ENCODE measurements at places on chromosomes 3 and 15. TPM values are rescaled to one million over a fixed set of nuclear protein-coding genes. Genes with fewer than 3 reads are reported as not detected.

The NPTN gene
- 271 TPM for total RNA-seq

The C3orf85 gene
- not detected for total RNA-seq

GRCh38 chr15:82137261-82137660 is 91.4 kb upstream of the MEX3B start:
- no peak for DNase-seq
- peaks cover 8% of the 10 kb centered on the region for H3K36me3 ChIP-seq
- H3K4me1 ChIP-seq: peaks cover 38% of the 10 kb centered on the region
- H3K27ac ChIP-seq: no peak overlapping the region

DNA sequence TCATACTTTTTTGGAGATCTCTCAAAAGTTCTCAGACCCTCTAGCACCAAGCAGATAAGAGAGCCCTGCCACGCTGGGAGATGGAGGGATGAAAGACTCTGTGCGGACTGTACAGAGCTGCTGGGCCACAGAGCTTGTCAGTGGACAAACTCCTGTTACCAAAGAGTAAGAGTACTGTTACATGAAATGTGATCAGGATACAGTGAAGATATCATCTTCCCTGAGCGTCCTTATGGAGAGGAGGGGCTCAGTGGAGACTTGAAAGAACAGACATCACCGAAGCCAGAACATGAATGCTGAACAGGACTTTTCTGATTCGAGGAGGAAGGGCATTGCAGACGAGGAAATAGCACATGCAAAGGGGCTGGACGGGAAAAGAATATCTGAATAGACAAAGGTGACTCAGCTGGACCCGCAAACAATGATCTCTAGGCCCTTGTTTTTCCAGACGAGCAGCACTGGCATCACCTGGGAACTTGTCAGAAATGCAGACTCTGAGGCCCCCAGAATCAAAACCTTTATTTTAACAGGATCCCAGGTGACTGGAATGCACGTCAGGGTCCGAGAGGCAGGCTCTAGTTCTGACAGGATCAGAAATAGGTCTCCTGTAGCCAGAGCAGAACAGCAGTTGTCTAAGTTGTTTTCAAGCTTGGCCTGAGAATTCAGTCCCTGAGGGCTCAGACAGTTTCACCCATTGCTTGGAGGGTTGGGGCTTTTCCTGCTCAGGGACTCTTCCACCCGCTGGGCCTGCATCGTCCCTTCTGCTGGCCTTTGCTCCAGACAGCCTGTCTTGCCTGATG is 277.9 kb downstream of the RPLP1 start:
- H3K27me3 ChIP-seq: no peaks in the 10 kb centered on the region
- H3K4me3 ChIP-seq: no peak overlapping the region
- H3K36me3 ChIP-seq: no peaks in the 10 kb centered on the region
- no peak overlapping the region for H3K27ac ChIP-seq

- H3K4me1 ChIP-seq: no peaks in the 10 kb centered on the region
- no peak overlapping the region for H3K27ac ChIP-seq
- DNase-seq: no peak
- no peaks in the 10 kb centered on the region for H3K27me3 ChIP-seq
Observed at GRCh38 chr15:89175617-89176191, 45.7 kb downstream of the RLBP1 start.

DNA sequence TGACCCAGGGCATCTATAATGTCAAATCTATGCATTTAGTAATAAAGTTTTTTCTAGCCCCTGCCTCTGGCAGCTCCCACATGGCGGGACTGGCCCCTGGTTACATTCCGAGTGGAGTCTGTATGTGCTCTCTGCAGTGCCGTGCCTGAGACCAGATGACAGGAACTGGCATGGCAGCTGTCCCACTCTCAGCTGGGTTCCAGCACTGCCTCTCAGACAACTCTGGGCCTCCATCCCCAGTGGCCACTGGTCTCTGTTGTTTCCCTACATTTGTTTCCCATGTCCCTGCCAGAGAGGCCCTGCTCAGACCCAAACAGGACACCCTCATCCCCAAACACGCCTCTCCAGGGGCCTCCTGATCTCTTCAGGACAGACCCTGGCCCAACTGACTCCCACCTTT is 109.3 kb downstream of the OCA2 start:
- no peaks in the 10 kb centered on the region for H3K4me1 ChIP-seq
- no peaks in the 10 kb centered on the region for H3K36me3 ChIP-seq
- H3K27ac ChIP-seq: no peak overlapping the region
- H3K4me3 ChIP-seq: no peak overlapping the region

DNA sequence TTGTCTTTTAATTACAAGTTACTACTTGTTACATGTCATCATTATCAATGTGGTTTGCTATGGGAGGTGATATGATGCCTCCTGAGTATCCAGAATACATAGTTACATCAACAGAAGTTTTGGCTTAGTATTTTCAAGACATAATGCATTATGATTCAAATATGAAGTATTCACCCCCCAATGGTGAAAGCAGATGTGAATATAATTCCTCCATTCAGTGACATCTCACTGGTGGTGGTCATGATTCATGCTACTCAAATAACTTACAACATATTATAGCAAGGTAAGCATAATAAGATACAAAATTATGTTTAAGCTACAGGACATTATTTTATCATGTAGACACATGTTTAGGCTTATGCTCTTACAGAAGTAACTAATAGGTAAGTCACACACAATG is 34.9 kb upstream of the TTBK2 start:
- H3K27me3 ChIP-seq: no peaks in the 10 kb centered on the region
- H3K4me1 ChIP-seq: no peaks in the 10 kb centered on the region
- no peak for DNase-seq
- H3K36me3 ChIP-seq: peaks cover 79% of the 10 kb centered on the region
- H3K4me3 ChIP-seq: no peak overlapping the region

DNA sequence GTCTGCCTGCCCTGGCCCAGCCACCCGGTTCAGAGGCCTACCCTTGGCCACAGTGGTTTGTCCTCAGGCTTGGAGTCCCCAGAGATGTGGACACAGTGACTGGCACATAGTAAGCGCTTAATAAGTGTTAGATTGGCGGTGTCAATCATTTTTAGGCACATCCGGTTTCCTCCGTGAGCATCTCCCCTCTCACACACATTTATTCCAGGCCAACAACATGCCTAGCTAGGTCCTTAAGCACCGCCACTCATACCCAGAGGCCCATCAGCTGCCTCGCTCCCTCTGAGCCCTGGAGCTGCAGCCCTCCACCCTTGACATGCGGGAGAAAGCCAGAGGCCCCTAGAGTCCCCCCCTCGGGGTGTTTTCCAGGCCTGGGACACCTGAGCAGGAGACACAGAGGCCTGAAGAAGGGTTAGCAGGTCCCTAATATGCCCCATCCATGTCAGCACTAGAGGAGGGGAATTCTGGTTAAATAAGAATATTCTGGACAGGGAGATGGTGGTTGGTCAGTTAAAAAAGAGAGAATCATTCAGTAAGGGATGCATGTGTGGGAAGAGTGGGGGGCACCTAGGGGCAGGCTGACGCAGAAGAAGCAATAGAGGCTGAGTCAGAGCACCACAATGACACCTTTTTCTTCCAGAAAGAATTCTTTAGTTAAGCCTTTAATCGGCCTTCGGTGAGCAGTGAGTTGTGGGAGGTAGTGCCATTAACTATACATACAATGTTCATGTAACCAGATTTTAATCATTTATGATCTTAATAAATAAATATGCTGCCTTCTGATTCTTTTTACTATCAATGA is 22.3 kb downstream of the NR2F2 start:
- no peaks in the 10 kb centered on the region for H3K27me3 ChIP-seq
- DNase-seq: no peak
- H3K27ac ChIP-seq: no peak overlapping the region
- H3K36me3 ChIP-seq: peaks cover 14% of the 10 kb centered on the region

GRCh38 chr15:101450403-101451265 is 38.9 kb downstream of the PCSK6 start:
- no peak overlapping the region for H3K4me3 ChIP-seq
- no peak for DNase-seq
- H3K4me1 ChIP-seq: peaks cover 13% of the 10 kb centered on the region
- H3K27ac ChIP-seq: no peak overlapping the region
- H3K27me3 ChIP-seq: no peaks in the 10 kb centered on the region
- no peaks in the 10 kb centered on the region for H3K36me3 ChIP-seq

GRCh38 chr15:61314427-61314826 is 85.3 kb upstream of the RORA start:
- no peaks in the 10 kb centered on the region for H3K36me3 ChIP-seq
- no peak for DNase-seq
- no peaks in the 10 kb centered on the region for H3K4me1 ChIP-seq
- H3K4me3 ChIP-seq: no peak overlapping the region

- H3K27ac ChIP-seq: no peak overlapping the region
- H3K36me3 ChIP-seq: peaks cover 17% of the 10 kb centered on the region
- DNase-seq: no peak
- H3K4me1 ChIP-seq: no peaks in the 10 kb centered on the region
- no peaks in the 10 kb centered on the region for H3K27me3 ChIP-seq
- no peak overlapping the region for H3K4me3 ChIP-seq
Observed at GRCh38 chr3:53181024-53181371, 20.0 kb downstream of the PRKCD start.

GRCh38 chr3:37093481-37093880 is 80.9 kb downstream of the LRRFIP2 start:
- H3K4me3 ChIP-seq: no peak overlapping the region
- H3K27ac ChIP-seq: no peak overlapping the region
- DNase-seq: no peak
- H3K36me3 ChIP-seq: peaks cover 61% of the 10 kb centered on the region
- peaks cover 22% of the 10 kb centered on the region for H3K4me1 ChIP-seq
- no peaks in the 10 kb centered on the region for H3K27me3 ChIP-seq

DNA sequence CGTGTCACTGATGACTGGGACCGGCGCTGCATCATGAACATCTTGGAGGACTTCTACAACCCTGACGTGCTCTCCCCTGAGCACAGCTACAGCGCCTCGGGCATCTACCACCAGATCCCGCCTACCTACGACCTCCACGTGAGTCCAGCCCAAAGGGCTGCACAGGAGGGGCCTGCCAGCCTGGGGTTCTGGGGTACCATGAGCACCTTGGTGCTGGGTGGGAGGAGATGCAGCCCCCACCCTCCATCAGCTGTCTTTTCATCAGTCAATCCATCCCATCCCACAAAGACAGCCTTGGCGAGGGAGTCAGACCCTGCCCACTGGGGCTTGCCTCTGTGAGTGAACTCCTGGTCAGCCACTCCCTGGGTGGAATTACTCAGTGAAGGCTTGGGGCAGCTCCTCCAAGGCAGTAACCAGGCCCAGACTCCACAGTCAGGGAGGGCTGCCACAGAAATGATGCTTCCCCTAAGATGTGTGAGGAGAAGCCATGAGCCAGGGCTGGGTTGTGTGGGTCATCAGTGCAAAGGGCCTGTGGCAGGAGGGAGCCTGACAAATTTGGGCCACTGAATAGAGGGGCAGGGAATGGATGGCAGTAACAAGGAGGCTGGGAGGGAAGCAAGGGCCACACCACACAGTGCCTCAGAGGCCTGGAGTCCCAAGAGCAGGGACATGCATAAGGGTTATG is 47.9 kb downstream of the SEMA3G start:
- peaks cover 7% of the 10 kb centered on the region for H3K4me1 ChIP-seq
- DNase-seq: no peak
- H3K27me3 ChIP-seq: no peaks in the 10 kb centered on the region
- no peak overlapping the region for H3K27ac ChIP-seq

DNA sequence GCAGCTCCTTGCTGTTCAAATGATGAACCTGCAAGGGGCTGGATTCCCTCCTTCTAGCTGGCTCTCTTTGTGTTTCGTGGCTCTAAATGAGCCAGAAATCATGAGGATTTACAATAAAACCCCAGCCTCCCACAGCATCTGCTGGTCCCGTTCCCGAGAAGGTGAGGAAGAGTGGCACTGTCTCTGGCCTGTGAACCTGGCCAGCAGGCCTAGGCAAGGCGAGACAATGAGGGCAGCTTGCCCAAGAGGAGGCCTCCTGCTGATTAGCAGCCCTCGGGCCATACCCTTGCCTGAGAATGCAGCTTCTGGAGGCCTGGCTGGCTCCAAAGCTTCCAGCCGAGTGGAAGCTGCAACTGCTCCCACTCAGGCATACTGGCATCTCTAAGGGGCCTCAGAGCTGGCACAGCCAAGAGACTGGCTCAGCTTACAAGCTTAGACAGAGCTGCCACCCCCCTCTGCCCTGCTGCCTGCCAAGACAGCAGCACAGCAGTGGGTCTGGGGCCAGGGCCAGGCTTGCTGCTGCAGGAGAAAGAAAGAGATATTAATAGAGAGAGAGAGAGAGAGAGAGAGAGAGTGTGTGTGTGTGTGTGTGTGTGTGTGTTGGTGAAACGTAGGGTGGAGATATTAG is 76.5 kb downstream of the HMG20A start:
- H3K4me3 ChIP-seq: no peak overlapping the region
- no peaks in the 10 kb centered on the region for H3K36me3 ChIP-seq
- DNase-seq: no peak

DNA sequence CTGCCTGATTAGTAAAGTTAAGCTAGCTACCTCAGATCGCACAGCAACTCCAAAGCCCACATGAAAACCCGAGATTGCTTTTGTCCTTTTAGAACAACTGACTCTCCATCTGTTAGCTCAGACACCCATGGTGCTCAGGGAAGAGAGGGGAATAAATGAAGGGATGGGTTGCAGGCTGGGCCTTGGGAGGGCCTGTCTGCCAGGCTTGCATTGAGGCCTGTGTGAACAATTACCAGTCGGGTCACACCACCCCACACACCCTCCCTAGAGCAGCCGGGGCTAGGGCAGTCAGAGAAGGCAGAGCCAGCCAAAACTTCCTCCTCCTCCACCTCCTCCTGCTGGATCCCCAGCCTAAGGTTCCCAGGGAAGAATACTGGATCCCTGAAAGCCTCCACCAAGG is 8.8 kb upstream of the PRKAR2A start:
- H3K27ac ChIP-seq: no peak overlapping the region
- H3K4me3 ChIP-seq: no peak overlapping the region
- H3K36me3 ChIP-seq: no peaks in the 10 kb centered on the region
- H3K27me3 ChIP-seq: no peaks in the 10 kb centered on the region
- DNase-seq: no peak

- no peaks in the 10 kb centered on the region for H3K27me3 ChIP-seq
- no peaks in the 10 kb centered on the region for H3K36me3 ChIP-seq
- H3K4me1 ChIP-seq: no peaks in the 10 kb centered on the region
- no peak overlapping the region for H3K4me3 ChIP-seq
- DNase-seq: no peak
Observed at GRCh38 chr3:41026394-41027177, 172.7 kb upstream of the CTNNB1 start.

DNA sequence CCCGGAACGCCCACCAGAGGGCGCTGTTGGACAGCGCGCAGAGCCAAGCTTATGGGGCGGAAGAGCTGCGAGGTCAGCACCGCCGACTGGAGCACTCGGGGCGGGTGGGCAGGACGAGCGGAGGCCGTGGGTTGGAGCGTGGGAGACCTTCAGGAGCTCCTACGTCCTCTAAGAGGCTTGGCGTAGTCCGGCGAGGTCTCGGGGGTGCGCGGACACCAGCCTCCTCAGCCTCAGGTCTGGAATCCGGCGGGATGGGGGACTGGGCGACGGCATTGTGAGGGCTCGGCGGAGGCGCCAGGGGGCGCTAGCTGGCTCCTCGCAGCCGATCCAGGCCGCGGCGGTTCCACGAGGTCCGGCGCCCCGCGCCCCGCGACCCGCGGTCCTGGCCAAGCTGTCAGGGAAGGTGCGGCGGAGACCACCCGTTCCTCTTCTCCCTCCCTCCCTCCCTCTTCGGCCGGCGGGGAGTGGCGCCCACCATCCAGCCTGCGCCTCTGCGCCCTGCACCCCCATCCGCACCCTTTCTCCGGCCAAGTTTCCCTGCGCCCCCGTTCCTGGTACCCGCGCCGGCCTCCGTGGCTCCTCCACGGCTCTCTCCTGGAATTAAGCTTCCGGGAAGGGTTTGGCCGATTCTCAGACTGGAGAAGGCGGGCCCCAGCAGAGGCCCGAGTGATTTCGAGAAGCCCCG is 24.3 kb upstream of the POLG start:
- H3K4me3 ChIP-seq: peak overlapping the region; percentile 34
- peaks cover 85% of the 10 kb centered on the region for H3K27me3 ChIP-seq
- H3K36me3 ChIP-seq: no peaks in the 10 kb centered on the region
- peaks cover 23% of the 10 kb centered on the region for H3K4me1 ChIP-seq
